ENCODE measurements at places on chromosomes 11 and 22.

DNA sequence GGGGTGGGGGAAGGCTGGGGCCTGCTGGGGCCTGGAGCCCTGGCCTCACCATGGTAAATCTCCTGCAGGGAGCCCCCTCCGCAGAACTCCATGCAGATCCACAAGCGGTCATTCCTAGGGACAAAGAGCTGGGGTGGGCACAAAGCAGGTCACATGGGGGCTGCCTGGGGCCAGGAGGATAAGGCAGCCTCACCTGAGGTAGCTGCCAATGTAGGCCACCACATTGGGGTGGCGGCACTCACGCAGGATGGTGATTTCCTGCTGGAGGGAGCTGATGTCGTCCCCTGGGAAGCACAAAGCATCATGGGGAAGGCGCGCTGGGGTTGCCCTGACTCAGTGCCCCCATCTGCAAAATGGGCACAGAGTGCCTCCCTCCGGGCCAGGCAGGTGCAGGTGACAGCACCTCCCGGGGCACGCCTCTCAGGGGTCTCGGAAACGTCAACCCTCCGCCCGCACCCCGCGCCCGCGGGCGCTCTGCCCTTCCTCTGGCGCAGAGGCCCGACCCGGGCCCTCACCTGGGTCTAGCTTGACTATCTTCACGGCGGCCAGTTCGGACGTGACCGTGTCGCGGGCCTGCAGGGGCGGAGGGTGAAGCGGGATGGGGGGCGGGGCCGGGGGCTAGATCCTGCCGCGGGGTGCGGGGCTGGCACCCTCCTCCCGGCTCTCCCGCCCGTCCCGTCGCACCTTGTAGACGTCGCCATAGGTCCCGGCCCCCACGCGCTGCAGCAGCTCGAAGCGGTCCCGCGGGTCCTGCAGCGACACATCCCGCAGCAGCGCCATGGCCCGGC is 450 bp downstream of the MAP4K2 start:
- DNase-seq, result no peak

- DNase-seq, result no peak
Measured at GRCh38 chr11:74162681-74163467, 7.9 kb downstream of the C2CD3 start.

GRCh38 chr11:111526501-111526900 is 11.9 kb downstream of the HOATZ start:
- no peak for DNase-seq

DNA sequence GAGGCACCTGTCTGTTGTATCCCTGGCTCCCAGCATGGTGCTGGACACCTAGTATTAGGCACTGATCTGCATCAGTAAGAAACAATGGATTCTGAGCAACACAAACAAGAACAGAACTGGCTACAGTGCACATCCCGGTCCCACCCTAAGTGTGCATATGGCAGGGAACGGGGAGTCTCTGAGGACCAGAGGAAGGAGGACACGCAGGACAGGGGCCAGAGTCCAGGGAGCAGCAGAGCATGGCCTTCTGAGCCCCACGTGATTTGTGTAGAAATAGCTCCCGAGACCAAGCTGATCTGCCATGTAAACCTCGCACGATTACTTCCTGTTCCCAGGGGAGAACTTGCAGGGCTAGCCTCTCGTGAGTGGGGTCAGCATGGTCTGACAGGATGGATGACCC is 12.7 kb upstream of the SNX32 start:
- no peak for DNase-seq

DNA sequence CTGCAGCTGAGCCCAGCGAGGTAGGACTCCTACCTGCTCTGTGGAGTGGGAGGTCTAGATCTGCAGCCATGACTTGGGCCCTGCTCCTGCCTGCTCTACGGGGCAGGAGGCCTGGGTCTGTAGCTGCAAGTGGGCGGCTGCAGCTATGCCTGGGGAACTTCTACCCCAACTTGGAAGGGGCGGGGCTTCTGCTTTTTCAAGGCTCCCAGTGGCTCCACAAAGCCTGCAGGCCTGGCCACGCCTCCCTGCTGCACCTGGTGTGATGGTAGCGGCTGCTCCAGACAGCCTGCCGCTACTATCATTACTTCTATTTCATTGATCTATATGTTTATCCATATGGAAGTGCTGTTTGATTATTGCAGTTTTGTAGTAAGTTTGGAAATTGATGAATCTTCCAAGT is 121.2 kb downstream of the NELL1 start:
- DNase-seq, result no peak

DNA sequence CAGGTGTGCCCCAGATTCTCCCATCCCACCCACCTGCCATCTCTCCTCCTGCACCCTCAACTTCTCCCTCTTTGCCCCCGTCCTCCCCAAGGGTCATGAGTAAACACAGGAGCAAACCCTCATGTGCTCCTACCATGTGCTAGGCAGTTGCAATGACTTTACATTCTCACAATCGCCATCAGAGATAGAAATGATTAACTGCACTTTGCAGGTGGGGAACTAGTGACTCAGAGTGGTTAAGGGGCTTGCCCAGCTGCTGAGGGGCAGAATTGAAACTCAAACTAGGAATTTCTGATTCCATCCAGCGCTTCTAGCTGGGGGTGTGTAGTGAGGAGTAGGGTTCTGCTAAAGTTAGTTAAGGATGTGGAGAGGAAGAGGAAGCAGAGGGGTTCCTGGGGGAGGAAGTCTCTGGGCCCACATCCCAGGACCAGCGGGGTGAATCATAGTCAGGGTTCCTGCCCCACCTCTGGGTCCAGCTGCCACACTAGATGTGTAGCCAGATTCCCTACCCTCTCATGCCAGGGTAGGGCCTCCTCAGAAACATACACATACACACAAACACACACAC is 16.0 kb upstream of the PRG2 start:
- DNase-seq, result no peak

DNA sequence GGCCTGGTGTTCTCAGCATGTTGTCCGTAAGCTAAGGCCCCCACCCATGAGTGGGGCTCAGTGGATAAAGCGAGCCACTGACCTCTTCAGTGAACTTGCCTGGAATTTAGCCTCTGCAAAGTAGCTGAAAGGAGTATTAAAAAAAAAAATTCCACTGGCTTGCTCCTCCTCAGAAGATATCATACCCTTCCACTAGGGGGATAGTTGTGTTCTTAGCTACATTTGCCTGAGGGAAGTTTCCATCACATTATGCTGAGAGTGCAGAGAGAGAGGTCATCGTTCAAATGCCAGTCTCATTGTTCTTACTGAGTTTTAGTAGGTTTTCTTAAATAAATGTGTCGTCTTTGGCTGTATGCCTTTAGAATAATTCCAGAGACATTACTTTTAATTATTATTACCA is 879.7 kb downstream of the JRKL start:
- no peak for DNase-seq

- DNase-seq, result no peak
Measured at GRCh38 chr11:492427-493226, 14.4 kb downstream of the RNH1 start.

DNA sequence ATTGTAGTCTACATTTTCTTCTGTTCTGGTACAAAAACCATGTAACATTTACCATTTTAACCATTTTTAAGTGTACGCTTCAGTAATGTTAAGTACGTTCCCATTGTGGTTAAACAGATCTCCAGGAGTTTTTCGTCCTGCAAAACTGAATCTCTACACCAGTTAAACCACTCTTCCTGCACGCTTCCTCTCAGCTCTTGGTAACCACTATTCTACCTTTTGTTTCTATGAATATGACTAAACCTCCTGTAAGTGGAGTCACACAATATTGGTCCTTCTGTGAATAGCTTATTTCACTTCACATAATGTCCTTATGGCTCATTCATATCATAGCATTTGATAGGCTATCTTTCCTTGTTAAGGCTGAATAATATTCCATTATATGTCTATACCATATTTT is 7.1 kb upstream of the EXT2 start:
- DNase-seq, result no peak

DNA sequence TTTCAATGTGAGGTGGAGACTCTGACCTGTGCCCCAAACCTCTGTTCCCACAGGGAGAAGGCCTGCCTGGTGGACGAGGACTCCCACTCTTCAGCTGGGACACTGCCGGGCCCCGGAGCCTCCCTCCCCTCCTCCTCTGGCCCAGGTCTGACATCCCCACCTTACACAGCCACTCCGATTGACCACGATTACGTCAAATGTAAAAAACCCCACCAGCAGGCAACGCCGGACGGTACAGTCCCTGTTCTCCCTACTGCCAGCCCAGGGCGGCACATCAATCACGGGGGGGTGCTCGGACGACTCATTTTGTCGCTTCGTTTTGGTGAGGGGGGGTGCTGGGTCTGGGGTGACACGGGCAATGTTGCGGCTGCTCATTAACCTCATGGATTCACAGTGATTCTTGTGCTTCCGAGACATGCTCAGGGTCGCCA is 83.3 kb upstream of the SUSD2 start:
- DNase-seq, result no peak

- DNase-seq, result no peak
Measured at GRCh38 chr11:35322318-35322979, 96.9 kb downstream of the SLC1A2 start.

DNA sequence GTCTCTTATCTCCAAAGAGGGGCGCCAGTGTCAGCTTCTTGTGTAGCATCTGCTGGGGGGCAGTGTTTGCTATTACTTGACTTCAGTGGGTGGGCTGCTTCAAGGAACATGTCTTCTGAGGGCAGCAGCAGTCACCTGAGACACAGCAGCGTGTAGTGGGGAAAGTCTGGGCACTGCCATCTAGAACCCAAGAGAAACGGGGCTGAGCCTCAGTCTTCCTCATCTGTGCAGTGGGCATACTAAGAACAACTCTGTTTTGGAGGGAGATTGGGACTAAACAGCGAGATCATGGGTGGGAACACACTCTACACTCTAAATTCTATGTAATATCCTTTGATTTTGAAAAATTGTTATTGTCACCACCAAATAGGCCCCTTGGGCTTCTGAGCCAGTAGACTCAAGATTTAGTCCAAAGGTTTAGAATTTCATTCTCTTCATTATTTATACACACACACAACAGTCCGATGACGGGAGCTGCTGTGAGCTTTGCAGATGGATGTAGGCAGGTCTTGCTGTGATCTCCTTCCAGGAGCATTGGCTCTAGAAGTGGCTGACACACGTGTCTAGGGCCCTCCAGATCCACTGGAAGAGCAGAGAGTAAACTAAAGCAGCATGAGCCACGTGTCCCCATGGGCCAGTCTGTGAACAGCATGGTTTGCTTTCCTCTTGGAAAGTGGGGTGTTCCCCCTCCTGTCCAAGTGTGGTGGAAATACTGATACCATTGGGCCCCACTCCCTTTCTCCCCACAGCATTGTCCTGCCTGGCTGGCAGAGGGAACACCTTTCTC is 51.8 kb downstream of the TRAF6 start:
- no peak for DNase-seq

- no peak for DNase-seq
Measured at GRCh38 chr22:45224988-45225731, 15.5 kb downstream of the KIAA0930 start.

GRCh38 chr11:67010296-67010905 is 12.5 kb upstream of the SYT12 start:
- no peak for DNase-seq

GRCh38 chr11:69393178-69393832 is 88.2 kb upstream of the LINC01488 start:
- DNase-seq, result no peak

- no peak for DNase-seq
Measured at GRCh38 chr11:29449281-29450074, 567.4 kb downstream of the KCNA4 start.
